ENCODE measurements at places on chromosomes 4 and X. TPM values are rescaled to one million over a fixed set of nuclear protein-coding genes. Genes with fewer than 3 reads are reported as not detected.

DNA sequence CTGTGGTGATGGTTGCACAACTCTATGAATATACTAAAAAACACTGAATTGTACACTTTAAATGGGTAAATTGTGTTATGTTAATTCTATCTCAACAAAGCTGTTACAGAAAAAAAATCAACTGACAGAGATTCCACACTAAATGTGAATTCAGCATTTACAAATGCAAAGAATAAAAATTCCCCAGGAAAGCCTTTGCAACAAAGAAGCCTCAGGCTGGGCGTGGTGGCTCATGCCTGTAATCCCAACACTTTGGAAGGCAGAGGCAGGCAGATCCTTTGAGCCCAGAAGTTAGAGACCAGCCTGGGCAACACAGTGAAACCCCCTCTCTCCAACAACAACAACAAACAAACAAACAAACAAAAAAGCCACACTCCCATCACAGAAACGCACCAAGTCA is 8.9 kb downstream of the BCLAF3 start:
- DNase-seq: no peak

DNA sequence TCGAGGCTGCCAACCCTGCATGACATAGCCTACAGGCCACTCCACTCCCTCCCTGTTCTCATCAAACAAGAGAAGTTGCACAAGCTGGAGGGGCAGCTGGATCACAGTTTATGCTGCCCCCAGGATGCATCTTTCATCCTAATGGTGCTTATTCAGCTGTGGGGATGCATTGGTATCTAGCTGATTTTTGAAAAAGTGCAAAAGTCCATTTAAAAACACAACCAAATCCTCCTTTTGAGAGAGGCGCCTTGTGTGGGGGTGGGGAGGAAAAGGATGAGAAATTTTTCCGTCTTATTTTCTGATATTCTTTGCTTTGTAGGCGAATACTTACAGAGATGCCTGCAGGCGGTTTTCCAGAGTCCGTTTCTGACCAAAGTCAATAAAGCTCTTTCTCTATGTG is 276.4 kb upstream of the BOD1L1 start:
- no peak for DNase-seq

The SORBS2 gene
- 46.2 TPM for total RNA-seq

The UGT2B10 gene
- not detected for total RNA-seq

The ATP8A1 gene
- total RNA-seq: 6.5 TPM

The UGT2B7 gene
- not detected for total RNA-seq

GRCh38 chrX:81304563-81304962 is 102.7 kb downstream of the SH3BGRL start:
- DNase-seq: no peak

The CCNQ gene
- 40.4 TPM for total RNA-seq

DNA sequence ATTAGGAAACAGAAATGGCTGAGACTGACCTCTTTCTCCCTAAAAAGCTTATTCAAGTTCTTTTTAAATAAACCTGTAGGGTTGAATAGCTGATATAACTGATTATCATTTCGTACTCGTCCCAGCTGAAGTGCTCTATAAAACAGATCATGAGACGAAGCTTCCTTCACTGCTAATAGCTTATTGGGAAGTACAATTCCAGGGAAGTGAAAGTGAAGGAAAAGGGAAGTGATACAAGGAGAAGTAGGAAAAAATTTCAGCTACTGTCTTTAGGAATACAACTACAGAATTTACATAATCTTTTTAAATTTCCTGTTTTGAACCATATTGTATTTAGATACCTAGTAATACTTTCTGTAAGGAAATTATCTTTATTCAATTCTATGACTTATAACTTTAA is 103.0 kb downstream of the SNCA start:
- DNase-seq: no peak

The BGN gene
- 22.9 TPM for total RNA-seq

DNA sequence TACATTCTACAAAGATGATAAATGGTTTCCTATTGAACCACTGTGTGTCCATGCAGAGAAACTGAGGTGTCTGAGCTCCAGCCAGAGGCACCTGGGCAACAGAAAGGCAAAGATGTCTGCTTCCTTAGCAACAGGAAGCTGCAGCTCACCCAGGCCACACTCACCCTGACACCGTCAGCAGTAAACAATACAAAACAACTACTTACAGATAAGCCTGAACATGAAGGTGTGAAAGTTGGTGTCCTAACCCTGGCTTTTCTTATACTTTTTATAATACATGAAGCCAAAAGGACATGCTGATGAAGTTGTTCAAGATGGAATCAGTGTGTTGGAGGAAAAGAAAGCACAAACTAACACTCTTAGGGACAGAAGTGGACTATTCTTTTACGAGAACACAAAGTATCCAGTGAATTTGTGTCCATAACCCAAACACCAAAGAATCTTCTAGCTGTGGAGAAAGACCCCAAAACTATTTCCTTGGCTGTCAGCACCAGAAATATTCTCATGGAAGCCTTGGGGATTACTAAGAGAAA is 117.3 kb downstream of the SYNPO2 start:
- DNase-seq: no peak

DNA sequence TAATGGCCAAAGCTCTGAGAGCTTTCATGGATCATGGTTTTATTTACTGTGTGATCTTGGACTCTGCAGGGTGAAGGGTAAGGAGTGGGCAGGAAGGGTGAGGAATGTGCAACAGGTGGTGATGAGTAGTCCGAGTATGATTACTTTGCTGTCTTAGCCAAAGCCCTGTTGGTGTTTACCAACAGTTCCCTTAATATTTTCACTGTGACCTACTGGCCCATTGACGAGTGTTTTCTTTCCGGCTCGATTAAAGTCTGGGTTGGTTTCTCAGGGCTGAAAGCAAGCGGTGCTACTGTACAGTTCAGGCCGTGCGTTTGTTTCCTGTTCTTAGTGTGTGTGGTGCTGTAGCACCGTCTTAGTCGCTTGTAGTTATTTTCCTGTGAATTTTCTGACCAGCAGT is 2.6 kb downstream of the ARHGAP24 start:
- no peak for DNase-seq

- DNase-seq: no peak
Measured at GRCh38 chr4:118397623-118397979, 44.8 kb upstream of the PRSS12 start.

DNA sequence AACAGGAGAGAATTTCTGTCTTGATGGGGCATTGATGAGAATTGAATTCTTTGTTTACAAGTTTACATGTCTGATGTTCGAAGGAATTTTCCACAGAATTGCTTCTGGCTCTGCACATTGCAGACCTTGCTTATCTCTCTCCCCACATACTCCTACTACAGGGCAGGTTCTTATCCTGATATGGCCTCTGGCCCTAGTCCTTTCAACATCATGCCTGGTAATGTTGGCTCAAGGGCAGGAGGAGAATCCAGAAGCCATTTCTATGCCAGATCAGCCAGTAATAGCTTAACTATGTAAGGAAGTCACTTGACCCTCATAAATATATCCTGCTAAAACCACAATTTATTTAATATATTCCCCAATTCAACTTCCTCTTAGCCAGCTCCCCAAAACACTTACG is 24.3 kb upstream of the TSPAN5 start:
- DNase-seq: peak; percentile 62

The KLF3 gene
- total RNA-seq: 17.7 TPM

DNA sequence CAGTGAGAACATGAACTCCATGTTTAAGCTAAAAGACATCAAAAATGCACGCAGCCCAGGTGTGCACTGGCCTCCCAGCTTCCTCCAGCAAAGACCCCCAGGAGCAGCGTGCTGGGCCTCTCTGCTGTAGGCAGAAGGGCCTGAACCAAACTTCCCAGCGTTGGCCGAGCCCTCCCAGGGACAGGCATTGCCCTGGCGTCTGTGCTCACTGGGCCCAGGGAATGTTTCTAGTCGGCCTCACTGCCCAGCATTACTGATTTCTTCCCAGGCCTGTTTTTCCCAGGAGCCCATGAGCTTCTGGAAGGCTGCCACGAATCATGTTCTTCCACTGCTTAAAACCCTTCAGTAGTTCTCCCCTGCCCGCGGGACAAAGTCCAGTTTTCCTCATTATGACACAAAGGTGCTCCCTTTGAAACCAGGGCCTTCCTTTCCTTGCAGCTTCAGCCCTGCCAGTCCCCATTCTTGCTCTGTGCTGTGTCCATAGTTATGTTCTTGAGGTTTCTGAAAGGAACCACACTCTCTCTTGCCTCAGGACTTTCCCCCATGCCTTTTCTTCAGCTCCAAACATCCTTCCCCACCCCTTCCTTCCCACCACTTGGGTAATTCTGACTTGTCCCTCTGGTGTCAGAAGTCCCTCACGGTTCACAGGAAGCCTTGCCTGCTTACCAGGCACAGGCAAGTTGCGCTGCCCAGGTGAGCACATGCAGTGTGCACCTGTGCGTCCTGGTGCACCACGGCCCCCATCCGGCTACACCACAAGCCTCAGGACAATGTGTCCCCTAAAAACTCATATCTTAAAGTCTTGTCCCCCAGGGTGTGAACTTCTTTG is 93.4 kb upstream of the ENPP6 start:
- no peak for DNase-seq

DNA sequence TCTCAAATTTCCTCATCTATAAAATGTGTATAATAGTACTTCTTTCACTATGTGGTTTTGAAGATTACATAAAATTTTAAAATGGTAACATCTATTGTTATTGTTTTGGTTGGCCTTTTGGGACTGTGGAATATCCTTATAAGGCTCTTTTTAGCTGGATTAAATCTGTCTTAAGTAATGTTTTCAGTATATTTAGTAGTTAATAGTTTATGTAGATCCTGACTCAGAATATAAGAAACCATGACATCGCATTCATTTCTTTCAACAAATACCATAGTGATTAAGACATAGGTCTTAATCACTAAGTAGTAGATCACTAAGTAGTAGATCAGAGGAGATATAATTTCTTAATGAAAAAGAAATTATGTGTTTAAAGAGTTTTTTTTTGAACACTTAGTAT is 48.5 kb downstream of the MRPL1 start:
- no peak for DNase-seq

DNA sequence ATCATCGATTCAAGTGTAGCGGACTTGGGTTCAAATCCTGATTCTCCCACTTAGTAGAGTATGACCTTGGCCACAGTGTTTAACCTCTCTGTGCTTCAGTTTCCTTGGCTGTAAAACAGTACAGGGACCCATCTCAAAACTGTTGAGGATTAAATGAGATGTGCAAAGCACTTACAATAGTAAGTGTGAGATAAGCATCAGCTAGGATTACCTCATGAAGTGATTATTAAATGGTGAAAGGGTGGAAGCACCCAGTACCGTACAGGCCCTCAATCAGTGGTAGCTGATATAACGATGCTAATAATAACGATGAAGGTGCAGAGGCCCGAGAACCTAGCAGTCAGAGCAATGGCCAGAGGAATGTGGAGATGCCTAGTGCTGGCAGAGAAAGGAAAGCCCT is 45.1 kb downstream of the PRPS1 start:
- DNase-seq: no peak

DNA sequence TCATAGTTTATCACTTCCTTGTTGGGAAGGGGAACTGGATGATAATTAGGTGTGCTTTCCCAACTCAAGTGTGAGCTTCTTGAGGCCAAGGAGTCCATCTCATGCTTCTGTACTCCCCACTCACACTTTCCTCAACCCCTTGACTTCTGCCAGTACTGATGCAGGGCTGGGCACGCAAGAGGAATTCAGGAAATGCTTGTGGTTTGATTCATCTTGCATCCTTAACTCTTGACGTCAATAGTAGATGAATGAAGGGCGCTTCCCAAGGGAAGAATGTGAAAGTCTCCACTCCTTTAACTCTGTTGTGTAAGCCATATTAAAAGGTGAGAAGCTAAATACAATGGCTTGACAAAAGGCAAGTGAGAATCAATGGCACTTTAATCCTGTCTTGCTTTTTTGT is 101.8 kb downstream of the AGTR2 start:
- peak; percentile 5 for DNase-seq

DNA sequence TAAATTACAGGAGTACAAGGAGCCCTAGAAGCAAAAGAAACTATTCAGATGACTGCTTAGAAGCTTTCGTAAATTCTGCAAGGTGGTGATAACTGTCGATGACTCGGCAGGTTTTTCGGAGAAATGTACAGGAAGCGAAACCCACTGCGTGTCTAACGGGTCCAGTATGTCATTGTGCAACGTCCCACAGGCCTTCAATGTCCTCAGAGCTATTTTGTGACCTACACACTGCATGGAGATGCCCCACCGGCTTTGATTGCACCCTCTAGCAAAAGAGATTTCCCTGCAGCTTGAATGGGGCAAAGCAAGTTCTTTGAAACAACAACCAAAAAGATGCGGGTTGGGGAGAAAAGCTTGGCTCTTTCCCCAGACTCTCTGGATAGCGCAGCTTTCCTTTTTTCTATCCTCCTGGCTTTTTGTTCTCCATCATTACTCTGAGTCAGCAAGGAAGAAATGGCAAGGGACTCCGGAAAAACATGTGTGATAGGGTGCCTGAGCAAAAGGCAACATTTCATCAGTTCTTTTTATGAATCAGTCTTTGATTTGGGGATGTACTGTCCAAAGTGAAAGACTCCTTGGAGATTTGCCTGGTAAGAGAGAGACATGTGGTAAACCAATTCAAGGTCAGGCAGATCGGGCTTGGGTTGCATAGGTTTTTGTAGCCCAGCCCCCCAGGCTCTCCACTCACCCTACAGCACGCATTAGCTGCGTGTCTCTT is 112.0 kb upstream of the TBL1X start:
- no peak for DNase-seq

GRCh38 chrX:42398967-42399631 is 378.9 kb downstream of the PPP1R2C start:
- no peak for DNase-seq

- DNase-seq: no peak
Measured at GRCh38 chr4:45172636-45173035, 446.3 kb upstream of the GNPDA2 start.

- no peak for DNase-seq
Measured at GRCh38 chr4:165873298-165874071, 448 bp downstream of the TLL1 start.

The MGARP gene
- total RNA-seq: 57.2 TPM

The PPBP gene
- total RNA-seq: not detected

The CSN3 gene
- not detected for total RNA-seq

The GLUD2 gene
- 3.7 TPM for total RNA-seq

The ADGRL3 gene
- not detected for total RNA-seq

The PTCHD1 gene
- under 0.01 TPM for total RNA-seq

DNA sequence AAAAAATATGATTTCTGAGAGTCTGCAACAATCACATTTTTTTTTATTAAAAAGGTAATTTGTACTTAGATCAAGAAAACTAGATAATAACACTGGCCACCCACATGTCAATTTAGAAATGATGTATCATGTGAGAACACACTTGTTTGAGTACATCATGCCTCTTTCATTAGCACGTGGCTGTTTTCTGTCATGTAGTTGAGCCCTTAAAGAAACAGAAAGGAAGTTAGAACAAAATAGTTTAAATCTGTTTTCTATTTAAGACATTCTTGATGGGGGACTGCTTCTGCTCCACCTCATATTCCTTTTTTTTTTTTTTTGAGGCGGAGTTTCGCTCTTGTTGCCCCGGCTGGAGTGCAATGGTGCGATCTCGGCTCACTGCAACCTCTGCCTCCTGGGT is 207.5 kb downstream of the NSUN7 start:
- no peak for DNase-seq

- no peak for DNase-seq
Measured at GRCh38 chrX:51893931-51894696, 691 bp downstream of the MAGED1 start.

- DNase-seq: no peak
Measured at GRCh38 chr4:95510145-95510544, 38.6 kb downstream of the UNC5C start.

The KIT gene
- total RNA-seq: 41.7 TPM

GRCh38 chrX:8027827-8028226 is 100.6 kb upstream of the PNPLA4 start:
- DNase-seq: no peak

The LGI2 gene
- total RNA-seq: 0.04 TPM

Measured in pulmonary artery endothelial cell (primary cell).